Testis (tissue), 5 donors: ENCODE measurements at places on chromosomes 5 and 9. TPM values are rescaled to one million over a fixed set of nuclear protein-coding genes. Genes with fewer than 3 reads are reported as not detected.

GRCh38 chr5:12016159-12016746 is 112.0 kb upstream of the CTNND2 start:
- H3K4me1 ChIP-seq = no peaks in the 10 kb centered on the region
- H3K4me3 ChIP-seq = no peak overlapping the region
- DNase-seq = no peak
- H3K36me3 ChIP-seq = no peaks in the 10 kb centered on the region
- H3K27ac ChIP-seq = no peak overlapping the region

GRCh38 chr5:151476016-151476415 is 28.6 kb downstream of the SLC36A1 start:
- H3K36me3 ChIP-seq = no peaks in the 10 kb centered on the region
- peaks cover 5% of the 10 kb centered on the region for H3K4me1 ChIP-seq
- no peak for DNase-seq

GRCh38 chr5:143619040-143619439 is 192.9 kb upstream of the HMHB1 start:
- no peaks in the 10 kb centered on the region for H3K27me3 ChIP-seq
- H3K4me1 ChIP-seq = no peaks in the 10 kb centered on the region
- no peaks in the 10 kb centered on the region for H3K36me3 ChIP-seq
- DNase-seq = no peak
- no peak overlapping the region for H3K4me3 ChIP-seq

NKD2 gene
- 31.6 TPM for total RNA-seq

C9 gene
- 0.74 TPM for total RNA-seq

GRCh38 chr5:65766175-65766574 is 44.2 kb downstream of the NLN start:
- no peaks in the 10 kb centered on the region for H3K36me3 ChIP-seq
- H3K4me1 ChIP-seq = no peaks in the 10 kb centered on the region
- no peak overlapping the region for H3K4me3 ChIP-seq
- no peak overlapping the region for H3K27ac ChIP-seq

- H3K36me3 ChIP-seq = no peaks in the 10 kb centered on the region
- H3K4me3 ChIP-seq = no peak overlapping the region
- H3K27me3 ChIP-seq = no peaks in the 10 kb centered on the region
- peak; percentile 80 for DNase-seq
- no peak overlapping the region for H3K27ac ChIP-seq
- no peaks in the 10 kb centered on the region for H3K4me1 ChIP-seq
These were observed 6.1 kb downstream of the SARDH start for GRCh38 chr9:133731876-133732638.

DNA sequence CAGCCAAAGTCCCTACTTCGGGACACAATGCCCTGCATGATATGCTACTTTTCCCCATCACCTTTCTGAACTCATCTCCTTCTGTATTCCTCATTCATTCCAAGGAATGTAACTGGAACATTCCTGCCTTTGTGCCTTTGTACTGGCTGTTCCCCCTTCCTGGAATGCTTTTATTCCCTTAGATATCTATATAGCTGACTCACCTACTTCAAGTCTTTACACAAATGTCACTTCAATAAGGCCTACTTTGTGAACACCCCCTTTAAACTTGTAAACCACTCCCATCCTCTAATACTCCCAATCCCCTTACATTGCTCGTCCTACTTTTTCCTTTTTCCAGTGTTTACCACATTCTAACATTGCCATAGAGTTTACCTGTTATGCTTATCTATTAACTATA is 2.4 kb downstream of the NOL6 start:
- DNase-seq = no peak
- H3K27me3 ChIP-seq = no peaks in the 10 kb centered on the region
- no peak overlapping the region for H3K4me3 ChIP-seq
- no peaks in the 10 kb centered on the region for H3K36me3 ChIP-seq
- peaks cover 14% of the 10 kb centered on the region for H3K4me1 ChIP-seq

DNA sequence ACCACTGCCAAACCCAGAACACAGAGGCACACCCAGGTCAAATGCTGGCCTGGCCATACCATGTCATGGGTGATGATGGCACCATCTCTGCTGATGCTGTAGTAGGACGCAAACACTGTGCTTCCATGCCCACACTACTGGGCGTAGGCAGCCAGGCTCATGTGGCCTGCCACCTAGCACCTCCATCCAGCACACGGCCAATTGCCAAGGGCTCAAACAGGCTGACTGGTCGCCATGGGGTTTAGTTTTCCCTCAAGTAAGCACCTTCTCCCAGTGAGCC is 39.4 kb downstream of the BICD2 start:
- no peaks in the 10 kb centered on the region for H3K27me3 ChIP-seq
- no peak overlapping the region for H3K4me3 ChIP-seq
- H3K36me3 ChIP-seq = no peaks in the 10 kb centered on the region
- no peak for DNase-seq

DNA sequence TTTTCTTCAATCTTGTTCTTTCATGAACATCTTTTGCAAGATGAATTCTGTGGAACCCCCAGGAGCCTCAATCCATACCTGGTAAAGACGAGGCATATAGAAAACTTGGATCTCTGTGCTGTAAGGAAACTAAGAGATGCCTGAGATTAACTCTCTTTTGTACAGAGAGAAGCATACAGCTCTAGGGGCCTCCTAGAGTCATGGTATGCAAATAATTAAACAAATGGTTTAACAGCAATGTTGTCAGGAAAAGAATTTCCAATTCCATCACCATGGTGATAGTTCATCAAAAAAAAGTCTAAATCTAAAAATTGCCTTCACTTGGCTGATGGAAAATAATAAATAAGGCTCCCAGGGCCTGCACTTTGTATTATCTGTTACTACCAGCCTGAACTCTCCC is 275.4 kb downstream of the SLIT3 start:
- H3K4me1 ChIP-seq = no peaks in the 10 kb centered on the region
- no peak overlapping the region for H3K27ac ChIP-seq
- DNase-seq = no peak
- H3K4me3 ChIP-seq = no peak overlapping the region

DNA sequence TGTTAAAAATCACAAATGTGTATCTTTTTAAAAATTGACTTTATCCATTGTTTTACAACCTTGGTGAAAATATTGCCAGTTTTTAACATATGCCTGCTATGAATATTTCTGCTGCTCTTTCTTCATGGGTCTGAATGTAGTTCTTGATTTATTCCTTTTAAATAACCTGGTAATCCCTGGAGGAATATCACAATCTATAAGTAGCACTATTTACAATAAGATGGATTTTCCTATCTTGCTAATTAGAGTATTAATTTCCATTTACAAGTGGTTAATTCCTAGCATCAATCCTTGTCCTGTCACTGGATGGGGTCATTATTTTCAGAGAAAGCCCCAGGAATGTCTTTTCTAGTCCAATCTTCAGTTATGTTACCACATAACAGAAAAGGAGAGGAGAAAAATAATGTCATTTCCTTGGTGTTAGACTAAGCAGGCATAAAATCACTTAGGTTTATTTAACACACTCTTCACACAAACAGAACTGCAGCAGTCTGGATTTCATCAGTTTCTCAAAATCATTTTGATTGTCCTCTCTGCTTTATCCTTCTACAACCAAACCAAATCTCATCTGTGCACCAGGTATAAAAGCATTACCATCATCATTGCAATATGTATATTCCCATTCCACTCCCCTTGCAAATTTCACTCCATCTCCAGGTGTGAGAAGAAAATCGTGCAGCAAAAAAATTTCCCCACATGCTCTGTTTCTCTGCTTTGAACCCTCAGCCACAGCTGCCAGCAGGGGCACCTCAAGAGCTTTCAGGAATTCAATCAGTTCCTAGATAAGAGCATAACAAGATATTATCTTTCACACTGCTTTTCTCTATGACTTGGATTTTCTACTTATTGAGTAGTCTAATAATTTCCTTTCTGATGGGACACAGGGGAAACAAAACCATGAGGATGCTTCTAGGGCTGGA is 204.1 kb downstream of the SEC61B start:
- H3K27ac ChIP-seq = no peak overlapping the region
- H3K27me3 ChIP-seq = no peaks in the 10 kb centered on the region
- no peaks in the 10 kb centered on the region for H3K36me3 ChIP-seq
- H3K4me1 ChIP-seq = no peaks in the 10 kb centered on the region
- H3K4me3 ChIP-seq = no peak overlapping the region
- DNase-seq = no peak

DNA sequence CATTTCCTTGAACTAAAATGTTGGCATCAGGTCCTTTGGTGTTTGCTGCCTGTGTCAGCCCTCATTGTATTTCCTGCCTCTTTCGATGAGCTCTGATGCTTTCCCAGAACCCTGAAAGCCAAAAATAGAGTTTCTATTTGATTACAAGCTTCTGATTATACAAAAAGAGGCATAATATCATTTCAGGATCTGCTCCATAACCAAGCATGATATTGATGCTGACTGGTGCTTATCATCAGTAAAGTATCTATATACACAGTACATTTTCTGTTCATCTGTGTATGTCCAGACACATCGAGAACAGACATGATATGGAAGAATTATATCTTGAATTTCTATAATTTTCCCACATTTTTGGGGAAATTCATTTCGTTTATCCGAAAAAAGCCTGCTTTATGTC is 58.6 kb downstream of the SEMA6A start:
- peaks cover under 1% of the 10 kb centered on the region for H3K4me1 ChIP-seq
- no peak overlapping the region for H3K27ac ChIP-seq
- DNase-seq = no peak
- H3K36me3 ChIP-seq = no peaks in the 10 kb centered on the region
- H3K4me3 ChIP-seq = no peak overlapping the region
- H3K27me3 ChIP-seq = no peaks in the 10 kb centered on the region

EQTN gene
- 33.0 TPM for total RNA-seq
